Chondrocyte (in vitro differentiated cells): ENCODE measurements at places on chromosomes 6 and 20.

DNA sequence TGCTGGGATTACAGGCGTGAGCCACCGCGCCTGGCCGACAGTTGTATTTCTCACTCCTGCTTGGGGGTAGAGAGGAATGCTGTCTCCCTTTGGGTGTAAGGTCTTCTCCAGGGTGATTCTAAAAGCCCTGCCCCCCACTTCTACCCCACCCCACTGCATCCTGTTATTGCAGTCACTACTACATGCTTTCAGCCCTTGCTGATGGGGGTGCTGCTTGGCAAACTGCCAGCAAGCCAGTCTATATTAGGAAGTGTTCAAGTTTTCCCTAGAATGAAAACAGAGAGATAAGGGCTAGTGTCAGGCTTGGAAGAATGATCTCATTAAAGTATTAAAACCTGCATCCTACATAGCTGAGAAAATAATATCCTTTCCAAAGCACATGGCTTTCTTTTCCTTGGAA, 31.3 kb downstream of the TTI1 start:
- no peak for DNase-seq

- DNase-seq: no peak
Observed at GRCh38 chr6:27839626-27840475, 72.3 kb downstream of the OR2B2 start.

DNA sequence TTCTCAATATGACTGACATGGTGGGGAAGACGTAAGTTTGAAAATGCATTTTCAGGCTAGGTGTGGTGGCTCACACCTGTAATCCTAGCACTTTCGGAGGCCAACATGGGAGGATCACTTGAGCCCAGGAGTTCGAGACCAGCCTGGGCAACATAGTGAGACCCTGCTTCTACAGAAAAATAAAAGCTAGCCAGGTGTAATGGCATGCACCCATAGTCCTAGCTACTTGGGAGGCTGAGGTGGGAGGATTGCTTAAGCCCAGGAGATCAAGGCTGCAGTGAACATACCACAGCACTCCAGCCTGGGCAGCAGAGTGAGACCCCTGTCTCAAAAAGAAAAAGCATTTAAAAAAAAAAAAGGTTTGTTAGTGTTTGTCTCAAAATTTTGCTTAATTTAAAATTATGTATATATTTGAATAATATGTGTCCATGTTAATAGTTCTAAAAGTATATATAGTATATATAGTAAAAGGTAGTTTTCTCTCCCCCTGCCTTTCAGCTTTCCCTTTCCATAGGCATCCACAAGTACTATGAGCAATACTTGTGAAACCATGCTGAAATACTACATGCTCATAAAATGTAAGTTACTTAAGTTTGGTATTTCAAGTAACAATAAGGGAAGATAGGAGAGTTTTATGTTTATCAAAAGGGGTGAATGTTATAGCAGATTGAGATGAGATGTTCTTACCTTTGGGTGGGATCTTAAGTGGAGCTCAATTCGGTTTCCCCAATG, 15.1 kb downstream of the PTPRA start:
- DNase-seq: no peak

- DNase-seq: no peak
Observed at GRCh38 chr6:41551086-41551700, 5.0 kb downstream of the FOXP4 start.

DNA sequence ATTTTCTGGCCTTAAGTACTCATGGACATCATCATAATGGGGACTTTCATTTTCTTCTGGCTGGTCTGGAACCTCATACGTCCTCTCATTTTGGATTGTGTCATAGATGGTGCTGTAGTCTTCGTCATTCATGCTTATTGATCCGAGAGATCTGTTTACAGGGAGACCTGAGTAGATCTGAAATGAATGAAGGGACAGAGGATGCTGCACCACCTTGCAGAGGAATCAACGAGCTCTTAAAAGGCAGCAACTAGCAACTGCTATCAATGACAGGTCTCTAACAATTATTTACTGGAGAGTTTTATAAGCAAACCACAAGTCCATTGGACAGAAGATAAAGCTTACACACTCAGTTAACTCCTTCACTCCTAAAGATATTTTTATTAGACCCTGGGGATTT, 49.7 kb upstream of the ENPP4 start:
- no peak for DNase-seq
